ENCODE measurements at places on chromosomes 6 and 20.

DNA sequence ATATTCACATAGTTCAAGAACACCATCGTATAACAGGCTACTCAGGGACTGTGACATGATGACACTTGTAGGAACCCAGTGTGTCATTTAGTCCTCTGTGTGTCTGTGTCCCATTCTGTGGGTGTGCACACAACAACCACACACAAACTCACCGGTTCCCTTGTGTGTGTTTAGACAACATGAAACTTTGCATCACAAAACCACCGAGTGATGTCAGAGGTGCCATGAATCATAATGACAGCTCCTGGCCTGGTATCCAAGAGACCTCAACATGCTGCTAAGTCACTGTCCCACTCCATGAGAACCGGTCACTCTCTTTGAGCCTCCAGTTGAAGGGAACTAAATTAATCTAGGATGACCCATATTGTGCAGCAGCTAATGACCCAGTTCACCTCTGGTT is 421.3 kb downstream of the PREX1 start:
- no peak for DNase-seq

GRCh38 chr20:59247731-59248684 is 52.4 kb upstream of the EDN3 start:
- DNase-seq: no peak

DNA sequence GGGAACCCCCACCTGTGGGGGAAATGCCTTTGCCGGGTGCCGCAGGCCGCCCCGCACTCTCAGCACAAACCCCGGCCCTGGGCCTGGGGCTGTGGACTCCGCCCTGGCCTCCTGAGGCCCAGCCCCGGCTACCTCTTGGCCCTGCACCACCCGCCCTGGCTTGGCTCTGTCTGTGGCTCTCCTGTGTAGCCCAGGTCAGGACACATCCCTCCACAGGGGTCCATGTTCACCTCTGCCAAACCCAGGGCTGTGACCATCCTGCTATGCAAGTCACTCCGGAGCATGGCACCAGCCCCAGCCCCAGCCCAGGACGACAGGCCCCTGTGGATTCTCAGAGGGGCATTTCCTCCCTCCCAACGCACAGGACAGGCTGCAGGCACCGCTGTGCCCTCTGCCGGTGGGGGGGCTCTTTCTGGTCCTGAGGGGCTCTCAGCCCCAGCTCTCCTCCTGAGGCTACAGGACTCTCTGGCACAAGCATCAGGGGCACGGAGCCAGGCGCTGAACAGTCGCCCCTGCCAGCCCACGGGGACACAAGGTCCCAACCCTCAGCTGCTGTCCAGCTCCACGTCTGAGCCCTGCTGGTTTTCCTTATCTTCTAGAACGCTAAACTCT is 45.7 kb downstream of the TAF4 start:
- no peak for DNase-seq

GRCh38 chr6:121794630-121795029 is 359.2 kb downstream of the GJA1 start:
- peak; percentile 86 for DNase-seq

DNA sequence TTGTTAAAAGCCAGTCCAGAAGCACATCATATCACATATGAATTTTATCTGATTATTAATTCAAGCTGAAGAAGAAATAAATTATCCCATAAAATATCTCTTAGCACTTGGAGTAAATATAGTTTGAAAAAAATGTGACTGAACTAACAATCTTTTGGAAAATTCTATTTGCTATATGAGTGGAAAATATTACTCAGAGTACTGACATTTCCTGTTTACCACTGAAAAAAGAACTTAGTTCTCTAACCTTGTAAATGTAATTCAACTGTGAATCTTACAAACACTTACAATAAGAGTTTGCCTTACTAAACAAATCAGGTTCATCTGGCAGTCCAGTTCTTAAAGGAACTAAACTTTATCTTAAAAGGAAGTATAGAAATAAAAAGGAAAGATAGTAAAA is 44.2 kb downstream of the MOXD1 start:
- peak; percentile 38 for DNase-seq

DNA sequence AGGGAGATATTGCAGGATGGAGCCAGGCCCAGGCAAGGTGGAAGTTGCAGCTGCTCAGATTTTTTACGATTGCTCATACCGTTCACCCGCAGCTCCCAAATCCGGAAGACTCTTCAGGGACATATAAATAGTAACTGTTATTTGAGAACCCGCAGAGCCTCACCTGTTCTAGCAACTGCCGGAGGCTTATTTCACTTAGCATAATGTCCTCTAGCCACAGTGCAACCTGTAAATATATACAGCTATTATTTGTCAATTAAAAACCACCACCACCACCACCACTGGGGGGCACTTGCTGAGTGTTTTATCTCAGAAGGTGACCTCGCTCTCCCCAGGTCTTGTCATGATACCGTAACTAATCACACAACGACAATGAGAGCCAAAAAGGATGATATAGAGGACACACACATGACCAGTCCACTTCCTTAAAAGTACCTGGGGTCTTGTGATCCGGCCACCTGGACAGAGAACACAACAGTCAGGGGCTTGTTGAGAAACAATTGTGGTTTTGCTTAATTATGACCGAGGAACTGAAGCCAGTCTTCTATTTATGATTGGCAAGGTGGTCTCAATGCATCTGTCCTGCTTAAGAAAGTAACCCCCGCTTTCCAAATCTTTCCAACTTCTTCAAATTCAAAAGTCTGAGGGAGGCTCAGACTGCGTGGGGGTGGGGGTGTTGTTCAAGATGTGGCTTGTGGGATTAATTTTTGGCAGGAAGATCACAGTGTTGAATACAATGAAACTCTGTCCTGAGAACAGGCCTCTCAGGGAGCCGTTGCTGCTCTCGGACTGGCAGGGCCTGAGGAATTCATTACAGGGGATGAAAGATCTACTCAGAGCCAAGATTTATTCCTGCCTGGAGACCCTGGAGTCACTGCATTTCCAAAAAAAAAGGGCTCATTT is 107.7 kb upstream of the PRND start:
- DNase-seq: peak; percentile 51

GRCh38 chr6:51753635-51754034 is 333.8 kb downstream of the PKHD1 start:
- DNase-seq: no peak

GRCh38 chr20:58006346-58007316 is 221.8 kb downstream of the ANKRD60 start:
- no peak for DNase-seq

DNA sequence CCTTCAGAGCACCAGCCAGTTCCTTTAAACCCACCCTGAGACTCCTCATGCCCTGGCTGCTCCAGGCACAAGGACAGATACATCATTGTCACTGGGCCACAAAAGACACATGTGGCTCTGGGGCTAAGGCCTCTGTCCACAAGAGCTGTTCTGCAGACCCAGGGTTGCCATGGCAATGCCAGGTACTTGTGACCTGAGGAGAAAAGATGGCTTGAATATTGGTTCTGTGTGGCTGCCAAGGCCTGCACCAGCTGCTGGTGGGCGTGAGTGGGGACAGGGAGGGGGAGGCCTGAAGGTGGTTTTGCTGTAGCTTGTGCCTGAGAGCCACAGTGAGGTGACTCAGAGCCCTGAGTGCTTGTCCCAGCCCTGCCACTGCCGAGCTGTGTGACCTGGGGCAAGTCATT is 31.8 kb downstream of the SAYSD1 start:
- DNase-seq: no peak

GRCh38 chr6:137724495-137725211 is 142.4 kb upstream of the TNFAIP3 start:
- DNase-seq: no peak

DNA sequence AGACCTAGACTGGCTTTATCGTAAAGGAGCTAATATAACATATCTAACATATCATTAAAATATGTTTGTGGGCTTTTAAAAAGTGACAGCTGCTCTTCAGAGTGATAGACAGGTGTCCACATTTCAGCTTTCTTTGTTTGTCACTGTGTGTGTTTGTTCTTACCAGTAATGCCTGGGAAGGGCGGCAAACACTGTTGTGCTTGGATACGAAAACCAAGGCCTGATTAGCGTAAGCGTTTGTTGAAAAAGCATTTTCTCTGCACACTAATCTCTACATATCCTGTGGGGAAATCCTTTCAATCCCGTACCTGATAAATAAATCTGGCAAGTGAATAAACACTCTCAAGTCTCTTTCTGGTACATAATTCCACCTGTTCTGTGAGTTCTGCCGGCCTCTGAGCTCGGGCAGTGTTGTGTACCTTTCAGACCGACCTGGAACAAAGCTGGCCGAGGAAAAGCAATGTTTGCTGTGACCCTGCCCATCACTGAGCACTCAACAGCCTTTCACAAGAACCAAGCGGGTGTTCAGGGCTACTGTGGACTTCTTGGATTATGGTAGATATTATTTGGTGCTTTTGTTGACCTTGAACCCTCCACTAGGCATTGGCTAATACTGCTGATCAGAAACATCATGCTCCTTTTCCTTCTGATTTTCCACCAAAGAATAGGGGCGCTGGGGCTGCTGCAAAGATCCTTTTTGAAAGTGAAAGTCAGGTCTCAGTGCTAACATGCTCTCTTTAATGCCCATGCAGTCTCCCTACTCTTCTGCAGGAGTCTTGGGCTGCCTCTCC is 100.4 kb downstream of the CD83 start:
- DNase-seq: no peak

DNA sequence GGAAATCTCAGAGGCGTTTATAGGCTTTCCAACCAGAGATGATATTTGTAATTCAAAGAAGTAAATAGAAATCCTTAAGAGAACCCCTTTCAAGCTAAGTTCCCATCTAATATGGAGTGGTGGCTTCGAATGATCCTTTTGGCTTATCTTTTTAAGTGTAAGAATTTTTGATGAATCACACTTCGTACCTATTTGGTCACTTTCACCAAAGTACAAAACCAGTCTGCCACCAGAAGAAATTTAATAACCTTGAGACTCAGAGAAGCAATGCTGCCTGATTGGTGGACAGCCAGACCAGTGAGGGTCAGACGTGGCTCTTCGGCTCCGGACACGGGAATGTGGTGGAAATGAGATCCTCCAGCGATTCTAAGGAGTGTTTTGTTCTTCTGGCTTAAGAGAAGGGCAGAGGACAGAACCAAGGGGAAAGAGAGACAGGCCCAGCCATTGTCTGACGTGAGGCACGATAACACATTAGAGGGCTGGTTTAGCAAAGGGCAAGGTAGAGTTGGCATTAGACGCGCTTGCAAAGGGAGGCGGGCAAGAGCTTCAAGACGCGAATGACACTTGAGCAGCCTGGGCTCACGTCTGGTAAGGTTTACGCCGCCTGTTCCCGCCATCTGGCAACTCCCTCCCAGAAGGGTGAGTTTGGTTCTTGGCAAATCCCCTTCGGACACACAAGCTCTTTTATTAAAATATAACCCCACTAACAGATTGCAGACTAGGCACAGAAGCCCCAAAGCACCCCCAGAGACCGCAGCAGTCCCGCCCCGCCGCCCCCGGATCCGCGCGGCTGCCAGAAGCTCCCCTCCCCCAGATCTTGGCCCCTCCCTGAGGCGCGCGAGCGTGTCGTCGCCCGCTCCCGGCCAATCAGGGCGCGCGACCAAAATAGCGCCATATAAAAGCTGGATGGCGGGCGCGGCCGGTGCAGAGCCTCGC is 50.0 kb upstream of the EZR start:
- DNase-seq: peak; percentile 96

DNA sequence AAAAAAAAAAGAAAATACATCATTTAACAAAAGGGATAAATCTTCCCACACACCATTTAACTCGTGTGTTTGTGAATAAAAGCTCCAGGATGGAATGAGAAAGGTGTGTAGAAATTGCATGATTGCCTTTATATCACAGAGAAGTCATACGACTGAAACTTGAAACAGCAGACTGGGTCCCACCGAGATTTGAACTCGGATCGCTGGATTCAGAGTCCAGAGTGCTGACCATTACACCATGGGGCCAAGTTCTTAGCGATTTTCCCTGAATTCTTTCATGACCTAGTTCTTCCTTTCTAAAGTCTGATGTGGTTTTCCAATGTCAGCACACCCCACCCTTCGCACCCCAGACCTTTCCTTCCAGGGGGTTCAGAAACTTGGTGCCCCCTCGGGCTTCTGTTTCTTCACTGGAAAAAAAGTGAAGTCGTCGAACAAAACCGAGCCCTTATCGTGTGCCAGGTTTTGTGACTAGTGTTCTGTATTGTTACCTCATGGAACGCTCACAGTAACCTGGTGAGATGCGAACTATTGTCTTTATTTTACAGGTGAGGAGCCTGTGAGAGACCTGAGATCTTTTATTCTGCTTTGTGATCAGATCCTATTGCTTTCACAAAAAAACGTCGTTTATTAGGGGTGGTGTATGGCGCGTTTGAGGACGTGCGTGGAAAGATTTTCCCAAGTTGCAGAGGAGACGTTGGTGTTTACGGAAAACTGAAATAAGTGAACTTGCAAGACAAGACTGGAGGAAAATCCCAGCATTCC is 120.8 kb downstream of the OR2B2 start:
- peak; percentile 69 for DNase-seq

GRCh38 chr20:25355011-25355595 is 35.5 kb downstream of the ABHD12 start:
- no peak for DNase-seq

DNA sequence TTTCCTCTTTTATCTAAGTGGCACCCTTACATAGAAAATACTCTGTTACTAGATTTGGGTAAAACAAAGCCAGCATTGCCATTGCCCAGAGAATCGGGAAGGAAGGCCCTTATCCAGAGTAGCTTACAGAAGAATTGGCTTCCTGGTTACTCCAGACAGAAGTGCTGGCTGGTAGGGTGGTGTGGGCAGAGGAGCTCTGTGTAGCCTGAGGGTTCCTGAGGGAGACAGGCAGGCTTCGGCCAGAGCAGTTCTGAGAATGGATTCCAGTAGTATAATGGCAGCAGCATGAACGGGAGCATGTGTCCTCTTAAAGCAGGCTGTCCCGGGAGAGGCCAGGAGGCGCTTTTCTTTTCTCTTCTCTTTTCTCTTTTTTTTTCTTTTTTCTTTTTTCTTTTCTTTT is 11.9 kb downstream of the CUL9 start:
- DNase-seq: no peak

- DNase-seq: no peak
Measured at GRCh38 chr20:3479759-3480615, 9.2 kb downstream of the ATRN start.

- no peak for DNase-seq
Measured at GRCh38 chr6:20102397-20103073, 109.7 kb downstream of the MBOAT1 start.

GRCh38 chr6:124812067-124812466 is 150.2 kb upstream of the RNF217 start:
- no peak for DNase-seq

- DNase-seq: no peak
Measured at GRCh38 chr6:122736163-122736562, 43.4 kb upstream of the FABP7 start.

DNA sequence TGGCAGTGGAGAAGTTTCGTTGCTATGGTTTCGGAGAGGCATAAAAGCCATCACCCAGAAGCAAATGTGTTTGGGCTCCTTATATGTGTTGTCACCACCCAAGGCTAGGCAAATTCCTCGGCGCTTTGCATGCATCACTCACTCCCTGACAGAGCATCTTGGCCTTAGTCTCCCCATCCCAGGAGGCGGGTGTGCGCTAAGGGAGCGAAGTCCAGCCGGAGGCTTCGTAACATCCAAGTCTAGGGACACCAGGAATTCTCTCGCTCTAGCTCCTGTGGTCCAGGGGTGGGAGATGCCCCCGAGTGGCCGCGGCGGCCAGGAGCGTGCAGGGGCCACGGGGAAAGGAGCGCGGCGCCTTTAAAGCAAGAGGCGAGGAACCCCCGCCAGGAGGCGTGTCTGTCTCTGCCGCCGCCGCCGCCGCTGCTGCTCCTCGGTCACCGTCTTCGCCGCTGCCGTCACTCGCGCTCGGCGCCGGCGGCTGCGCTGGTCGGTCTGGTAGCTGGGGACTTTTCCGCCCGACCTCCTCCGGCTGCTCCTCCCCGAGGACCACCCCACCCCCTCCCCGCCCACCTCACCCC is at the start of gene GRIK2:
Gene GRIK2, plus strand, starts transcription at position 458 of the 578 bp plus-strand sequence.
- peak; percentile 84 for DNase-seq

- peak; percentile 23 for DNase-seq
Measured at GRCh38 chr6:47633141-47633540, 65.2 kb upstream of the ADGRF4 start.

All from GM03348 (cell line).